PC-9 (cell line): ENCODE measurements at places on chromosomes 3 and 15. TPM values are rescaled to one million over a fixed set of nuclear protein-coding genes. Genes with fewer than 3 reads are reported as not detected.
A peak's percentile ranks its signal among the peaks of the same experiment; 100 is the strongest.

DNA sequence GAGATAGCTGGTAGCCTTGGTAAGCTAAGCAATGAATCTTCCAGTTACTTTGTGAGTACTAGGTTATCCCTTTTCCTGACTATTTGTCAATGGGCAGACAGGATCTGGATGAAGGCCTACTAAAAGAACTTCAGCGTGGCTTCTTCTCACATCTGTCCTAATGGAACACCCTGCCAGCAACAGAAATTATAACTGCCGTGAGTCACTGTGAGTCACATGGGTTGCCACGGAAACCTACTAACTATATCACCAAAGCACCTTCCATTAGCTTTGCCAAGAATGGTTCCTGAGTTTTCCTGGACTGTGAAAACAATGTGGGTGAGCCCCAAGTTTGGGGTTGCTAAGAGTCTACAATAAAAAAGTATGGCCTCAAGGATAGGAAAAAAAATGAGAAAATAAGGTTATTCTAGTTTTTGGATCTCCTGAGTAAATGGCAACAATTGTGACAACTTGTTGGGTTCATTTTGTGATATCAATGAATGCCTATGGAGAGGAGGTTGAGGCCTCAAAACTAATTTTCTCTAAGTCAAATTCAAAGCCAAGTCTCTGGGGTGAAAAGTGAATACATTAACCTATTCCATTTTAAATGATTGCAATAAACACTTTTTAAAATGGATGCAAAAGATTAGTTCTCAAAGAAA, 195.1 kb upstream of the ICE2 start:
- H3K4me1 ChIP-seq: peaks cover 9% of the 10 kb centered on the region
- DNase-seq: peak; percentile 60

The FAM174B gene
- total RNA-seq: 77.5 and 90.3 TPM in 2 replicates

DNA sequence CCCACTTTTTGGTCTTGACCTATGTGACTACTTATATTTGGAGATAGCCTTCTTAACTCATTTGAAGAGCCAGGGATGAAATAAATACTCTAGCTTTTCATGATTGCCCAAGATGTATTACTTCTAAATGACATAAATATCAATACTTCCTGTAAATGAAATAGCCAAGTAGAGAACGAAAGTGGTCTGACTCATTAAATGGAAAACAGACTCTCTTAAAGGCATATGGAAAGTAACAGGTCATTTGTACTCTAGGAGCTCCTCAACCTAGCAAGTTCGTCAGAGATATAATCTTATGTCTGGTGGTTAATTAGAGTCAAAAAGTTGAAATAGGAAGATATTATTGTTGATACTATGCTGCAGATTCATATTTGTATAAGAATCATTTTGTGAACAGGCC, 1105.4 kb downstream of the TUSC7 start:
- H3K27me3 ChIP-seq: no peaks in the 10 kb centered on the region
- no peak for DNase-seq
- no peaks in the 10 kb centered on the region for H3K36me3 ChIP-seq
- H3K27ac ChIP-seq: no peak overlapping the region

GRCh38 chr3:110569073-110569472, 502.5 kb upstream of the NECTIN3 start:
- no peaks in the 10 kb centered on the region for H3K27me3 ChIP-seq
- no peaks in the 10 kb centered on the region for H3K36me3 ChIP-seq
- 0 out of 2 replicates have a peak, but pooled peaks cover 9% of the 10 kb centered on the region for H3K4me1 ChIP-seq
- no peak overlapping the region for H3K27ac ChIP-seq
- DNase-seq: peak; percentile 31

DNA sequence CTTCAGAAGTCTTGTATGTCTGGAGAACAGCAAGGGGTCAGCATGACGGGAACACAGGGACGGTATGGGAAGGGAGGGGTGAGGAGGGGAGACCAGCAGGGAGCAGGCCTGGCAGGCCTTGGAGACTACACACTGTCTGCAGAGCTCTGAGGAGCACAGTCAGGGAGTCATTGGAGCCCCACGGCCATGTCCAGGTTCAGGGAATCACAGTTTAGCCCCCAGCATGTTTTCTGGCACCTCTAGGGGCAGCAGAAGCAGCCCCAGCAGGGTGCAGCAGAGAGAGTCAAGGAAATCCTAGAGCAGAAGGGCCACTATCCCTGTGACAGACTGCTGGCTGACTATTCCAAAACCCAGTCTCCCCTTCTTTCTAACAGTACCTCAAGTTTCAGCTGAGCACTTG, 3.2 kb downstream of the LAMP3 start:
- no peak overlapping the region for H3K4me3 ChIP-seq
- no peak overlapping the region for H3K27ac ChIP-seq
- no peaks in the 10 kb centered on the region for H3K27me3 ChIP-seq
- H3K4me1 ChIP-seq: peaks cover 7% of the 10 kb centered on the region; the same call in 1 of the 2 replicates
- peak; percentile 29 for DNase-seq

The BSN gene
- 0.23 and 0.28 TPM in 2 replicates for total RNA-seq

The GOLGA6L4 gene
- total RNA-seq: 1.8 and 2.3 TPM in 2 replicates

- H3K4me1 ChIP-seq: 0 out of 2 replicates have a peak, but pooled peaks cover 7% of the 10 kb centered on the region
- peaks cover 5% of the 10 kb centered on the region; the same call in 1 of the 2 replicates for H3K36me3 ChIP-seq
- no peak overlapping the region for H3K4me3 ChIP-seq
- H3K27ac ChIP-seq: no peak overlapping the region
- no peak for DNase-seq
- no peaks in the 10 kb centered on the region for H3K27me3 ChIP-seq
Measured at GRCh38 chr15:55484917-55485672, 22.9 kb downstream of the DNAAF4 start.

DNA sequence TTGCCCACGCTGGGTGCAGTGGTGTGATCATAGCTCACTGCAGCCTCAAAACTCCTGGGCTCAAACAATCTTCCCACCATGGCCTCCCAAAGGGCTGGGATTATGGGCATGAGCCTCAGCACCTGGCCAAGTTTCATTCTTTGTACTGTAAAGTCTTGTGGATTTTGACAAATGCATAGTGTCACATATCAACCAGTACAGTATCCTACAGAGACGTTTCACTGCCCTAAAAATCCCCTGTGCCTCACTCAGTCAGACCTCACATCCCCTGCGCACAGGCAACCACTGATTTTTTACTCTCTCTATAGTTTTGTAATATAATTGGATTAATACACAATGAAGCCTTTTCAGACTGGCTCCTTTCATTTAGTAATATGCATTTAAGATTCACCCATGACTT, 130.7 kb upstream of the UBE2E1 start:
- no peaks in the 10 kb centered on the region for H3K27me3 ChIP-seq
- H3K27ac ChIP-seq: no peak overlapping the region
- no peak overlapping the region for H3K4me3 ChIP-seq
- DNase-seq: no peak

The ACVR2B gene
- 11.0 and 12.4 TPM in 2 replicates for total RNA-seq

DNA sequence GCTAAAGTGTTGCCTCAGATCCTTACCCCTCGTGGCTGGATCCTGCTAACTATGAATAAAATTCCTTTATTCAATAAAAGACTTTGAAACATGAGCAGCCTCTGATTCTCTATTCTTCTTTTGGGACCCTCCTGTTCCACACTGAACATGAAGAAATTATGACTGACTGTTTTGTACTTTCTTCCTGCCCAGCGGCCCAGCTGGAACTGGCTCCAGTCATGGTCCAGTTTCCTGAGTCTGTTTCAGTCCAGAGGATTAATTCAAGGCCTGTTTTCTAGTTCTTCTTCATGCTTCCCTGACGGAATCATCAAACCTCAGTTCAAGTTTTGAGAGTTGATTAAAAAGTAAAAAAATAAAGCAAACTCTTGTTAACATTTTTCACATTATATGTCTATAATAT, 52.6 kb upstream of the CP start:
- no peak overlapping the region for H3K27ac ChIP-seq
- peaks cover 18% of the 10 kb centered on the region for H3K4me1 ChIP-seq
- H3K36me3 ChIP-seq: no peaks in the 10 kb centered on the region
- DNase-seq: no peak
- no peaks in the 10 kb centered on the region for H3K27me3 ChIP-seq
- H3K4me3 ChIP-seq: no peak overlapping the region

The RIOX2 gene
- total RNA-seq: 28.3 and 33.1 TPM in 2 replicates

- H3K4me3 ChIP-seq: no peak overlapping the region
- no peak for DNase-seq
- H3K36me3 ChIP-seq: no peaks in the 10 kb centered on the region
- no peak overlapping the region for H3K27ac ChIP-seq
- peaks cover 50% of the 10 kb centered on the region for H3K4me1 ChIP-seq
Measured at GRCh38 chr3:194277104-194277785, 73.9 kb downstream of the CPN2 start.

DNA sequence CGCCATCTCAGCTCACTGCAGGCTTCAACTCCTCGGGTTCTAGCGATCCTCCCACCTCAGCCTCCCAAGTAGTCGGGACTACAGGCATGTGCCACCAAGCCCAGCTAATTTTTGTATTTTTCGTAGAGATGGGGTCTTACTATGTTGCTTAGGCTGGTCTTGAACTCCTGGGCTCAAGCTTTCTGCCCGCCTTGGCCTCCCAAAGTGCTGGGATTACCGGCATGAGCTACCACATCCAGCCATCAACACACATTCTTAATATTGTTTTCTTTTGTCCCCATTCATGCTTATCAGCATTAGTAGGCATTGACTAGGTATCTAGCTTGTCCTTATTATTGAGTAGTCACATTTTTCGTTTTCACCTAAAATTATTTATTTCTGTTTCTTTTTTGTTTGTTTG, 168.3 kb downstream of the GHSR start:
- H3K36me3 ChIP-seq: peaks cover 71% of the 10 kb centered on the region
- no peaks in the 10 kb centered on the region for H3K27me3 ChIP-seq
- peaks cover 39% of the 10 kb centered on the region for H3K4me1 ChIP-seq

DNA sequence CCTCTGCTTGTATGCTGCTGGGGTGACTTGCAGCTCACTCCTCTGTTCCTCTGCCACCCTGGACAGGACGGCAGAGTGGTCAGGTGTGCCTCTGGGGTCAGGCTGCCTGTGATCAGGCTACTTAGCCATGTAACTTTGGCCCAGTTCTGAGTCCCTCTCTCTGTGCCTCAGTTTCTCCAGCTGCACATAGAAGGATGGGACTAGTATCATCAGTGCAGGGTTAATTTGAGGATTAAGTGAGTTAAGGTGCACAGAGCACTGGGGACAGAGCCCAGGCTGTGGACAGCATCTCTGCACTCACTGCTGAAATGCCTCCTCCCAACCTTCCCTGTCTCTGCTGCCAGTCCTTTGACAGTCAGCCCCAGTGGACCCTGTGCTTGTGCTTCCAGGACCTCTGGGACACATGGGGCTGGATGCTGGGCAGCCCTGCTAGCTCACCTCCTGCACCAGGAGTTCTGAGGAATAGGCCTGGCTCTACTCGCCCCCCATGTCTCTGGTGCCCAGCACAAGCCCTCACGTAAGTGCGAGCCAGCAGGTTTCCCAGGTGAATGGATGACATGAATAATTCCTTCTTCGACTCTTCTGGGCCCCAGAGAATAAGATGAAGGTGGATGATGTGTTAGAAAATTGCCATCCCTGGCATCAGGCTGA, 19.3 kb upstream of the PRR23E start:
- no peaks in the 10 kb centered on the region for H3K4me1 ChIP-seq
- H3K4me3 ChIP-seq: no peak overlapping the region

- no peaks in the 10 kb centered on the region for H3K27me3 ChIP-seq
- H3K4me1 ChIP-seq: no peaks in the 10 kb centered on the region
- no peak overlapping the region for H3K27ac ChIP-seq
- DNase-seq: no peak
Measured at GRCh38 chr15:65821070-65821469, 29.0 kb upstream of the DENND4A start.

The CHAC1 gene
- total RNA-seq: 5.3 and 8.6 TPM in 2 replicates

The PIF1 gene
- 54.8 and 67.6 TPM in 2 replicates for total RNA-seq

DNA sequence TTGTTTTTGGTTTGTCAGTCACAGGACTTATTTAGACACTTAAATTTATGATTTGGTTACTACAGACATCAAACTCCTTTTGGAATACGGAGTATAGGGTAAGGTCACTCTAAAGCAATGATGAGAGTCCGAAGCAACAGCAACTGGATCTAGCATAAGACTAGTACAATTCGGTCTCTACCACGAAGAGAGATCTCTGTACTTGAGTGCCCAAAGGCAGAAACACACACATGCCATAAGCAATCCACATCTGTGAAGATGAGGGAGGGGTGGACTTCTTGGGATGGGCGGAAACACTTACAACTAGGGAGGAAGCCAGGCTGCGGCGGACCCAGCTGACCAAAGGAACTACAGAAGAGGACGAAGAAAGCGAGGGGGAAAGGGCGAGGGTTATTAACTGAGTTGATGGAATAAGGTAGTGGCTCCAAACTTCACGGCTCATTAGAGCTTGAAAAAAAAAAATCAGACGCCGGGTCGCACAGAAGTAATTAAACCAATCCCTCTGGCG, 595 bp downstream of the DPH6 start:
- peak overlapping the region; percentile 94 for H3K27ac ChIP-seq
- H3K36me3 ChIP-seq: no peaks in the 10 kb centered on the region
- no peaks in the 10 kb centered on the region for H3K27me3 ChIP-seq
- peak overlapping the region; percentile 72 for H3K4me3 ChIP-seq
- H3K4me1 ChIP-seq: peaks cover 10% of the 10 kb centered on the region

DNA sequence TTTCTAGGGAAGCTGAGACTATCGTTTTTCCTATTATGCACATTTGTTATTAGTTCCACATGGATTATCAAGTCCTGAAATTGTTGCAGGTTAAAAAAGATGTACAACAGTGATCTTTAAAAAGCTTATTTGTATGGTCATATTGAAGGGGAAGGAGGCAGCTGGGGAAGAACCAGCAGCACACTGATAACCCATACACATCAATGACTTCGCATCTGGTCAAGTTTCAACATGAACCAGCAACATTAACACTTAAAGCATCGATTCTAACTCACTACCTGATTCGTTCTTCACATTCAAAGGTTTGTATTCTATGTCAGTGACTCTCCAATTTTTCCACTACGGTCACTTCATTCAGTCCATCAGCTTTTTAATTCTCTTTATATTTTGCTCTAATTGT, 56.4 kb downstream of the NCEH1 start:
- H3K4me3 ChIP-seq: no peak overlapping the region
- no peaks in the 10 kb centered on the region for H3K27me3 ChIP-seq
- H3K36me3 ChIP-seq: 0 out of 2 replicates have a peak, but pooled peaks cover 4% of the 10 kb centered on the region
- DNase-seq: no peak
- H3K27ac ChIP-seq: no peak overlapping the region
- peaks cover 46% of the 10 kb centered on the region for H3K4me1 ChIP-seq

DNA sequence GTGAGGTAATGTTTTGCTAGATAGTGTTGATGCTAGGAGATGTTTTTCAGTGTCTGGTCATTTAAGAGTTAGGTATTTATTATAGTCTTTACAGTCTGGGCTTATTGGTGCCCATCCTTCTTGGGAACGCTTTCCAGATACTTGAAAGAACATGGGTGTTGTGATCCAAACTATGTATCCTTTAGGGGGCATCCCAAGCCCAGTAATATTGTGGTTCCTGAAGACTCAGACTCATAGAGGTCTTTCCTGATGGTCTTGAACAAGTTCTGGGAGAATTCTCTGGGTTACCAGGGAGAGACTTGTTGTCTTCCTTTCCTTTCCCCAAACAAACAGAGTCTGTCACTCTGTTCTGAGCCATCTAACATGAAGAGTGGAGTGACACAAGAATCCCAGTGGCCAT, 99.7 kb upstream of the LRRC3B start:
- no peaks in the 10 kb centered on the region for H3K4me1 ChIP-seq
- H3K27me3 ChIP-seq: no peaks in the 10 kb centered on the region
- no peaks in the 10 kb centered on the region for H3K36me3 ChIP-seq

The RAB5A gene
- total RNA-seq: 62.7 and 65.1 TPM in 2 replicates

GRCh38 chr3:156413293-156413892, 141.5 kb downstream of the SSR3 start:
- no peaks in the 10 kb centered on the region for H3K36me3 ChIP-seq
- no peak for DNase-seq
- H3K4me1 ChIP-seq: peaks cover 10% of the 10 kb centered on the region
